T-cell (primary cell): ENCODE measurements at places on chromosomes 3 and 15.
A peak's percentile ranks its signal among the peaks of the same experiment; 100 is the strongest.

DNA sequence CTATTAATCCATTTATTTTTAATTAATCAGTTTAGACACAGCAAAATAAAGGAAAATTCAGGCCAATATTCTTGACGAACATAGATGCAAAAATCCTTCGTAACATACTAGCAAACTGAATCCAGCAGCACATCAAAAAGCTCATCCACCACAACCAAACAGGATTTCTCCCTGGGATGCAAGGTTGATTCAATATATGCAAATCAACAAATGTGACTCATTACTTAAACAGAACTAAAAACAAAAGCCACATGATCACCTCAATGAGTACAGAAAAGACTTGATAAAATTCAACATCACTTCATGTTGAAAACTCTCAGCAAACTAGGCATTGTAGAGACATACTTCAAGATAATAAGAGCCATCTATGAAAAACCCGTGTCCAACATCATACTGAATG is 364.1 kb upstream of the THBS1 start:
- no peak for DNase-seq

DNA sequence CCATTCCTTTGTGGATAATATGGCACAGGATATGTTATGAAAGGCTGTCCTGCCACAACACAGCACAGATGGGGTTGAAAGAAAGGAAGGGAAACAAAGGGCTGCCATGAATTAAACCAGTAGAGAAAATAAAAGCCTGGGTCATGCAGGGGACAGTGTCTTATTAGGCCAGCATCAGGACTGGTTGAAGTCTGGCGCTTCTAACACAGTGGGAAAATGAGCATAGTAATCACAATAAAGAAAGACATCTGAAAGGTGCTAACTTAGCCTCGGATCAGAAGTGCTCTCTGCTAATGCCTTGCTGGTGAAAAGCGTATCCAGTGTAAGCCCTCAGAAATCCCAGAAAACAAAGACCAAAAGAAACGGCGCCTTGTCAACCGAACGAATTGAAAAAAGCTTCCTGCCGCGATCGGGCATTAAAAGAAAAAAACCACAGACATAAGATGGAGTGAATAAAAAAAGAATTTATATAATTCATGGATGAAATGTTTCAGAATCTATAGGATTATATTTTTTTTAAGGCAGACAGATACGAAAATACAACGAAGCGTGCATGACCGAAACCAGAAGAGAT is 566 bp upstream of the MKRN3 start:
- DNase-seq = no peak

DNA sequence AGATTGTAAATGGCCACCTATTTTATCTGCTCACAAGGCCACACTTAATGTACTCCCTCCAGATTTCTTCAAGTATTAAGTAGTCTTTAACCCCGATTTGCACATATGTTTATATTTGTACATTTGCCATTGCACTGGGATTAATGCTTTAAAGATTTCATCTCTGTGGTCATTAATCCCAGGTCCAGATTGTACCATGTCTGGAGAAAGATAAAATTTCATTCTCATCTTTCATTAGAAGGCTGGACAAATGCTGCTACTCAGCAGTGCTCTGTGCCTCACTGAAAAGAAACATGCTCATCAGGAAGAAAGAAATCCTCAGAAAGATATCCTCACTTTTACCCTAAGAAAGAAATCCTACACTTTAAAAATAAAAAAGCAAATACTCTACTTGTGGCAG is 62.5 kb upstream of the LRRC3B start:
- DNase-seq = no peak

DNA sequence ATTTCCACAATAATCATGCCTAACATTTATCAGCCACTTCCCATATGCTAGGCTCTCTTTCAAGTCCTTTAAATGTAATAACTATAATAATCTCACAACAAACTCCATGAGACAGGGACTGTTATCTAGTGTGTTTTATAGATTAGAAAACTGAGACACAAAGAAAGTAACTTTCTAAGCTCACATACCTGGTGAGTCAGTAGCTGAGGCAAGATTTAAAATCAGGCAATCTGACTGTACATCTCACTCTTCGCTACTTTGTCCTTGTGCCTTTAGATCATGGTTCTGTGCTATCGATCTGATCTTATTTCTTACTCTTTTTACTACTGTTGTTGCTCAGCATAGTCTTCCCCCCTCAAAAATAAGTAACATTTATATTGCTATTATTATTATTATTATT is 295.5 kb downstream of the LPP start:
- no peak for DNase-seq

GRCh38 chr15:101372149-101372577 is 77.1 kb upstream of the SNRPA1 start:
- DNase-seq = no peak

DNA sequence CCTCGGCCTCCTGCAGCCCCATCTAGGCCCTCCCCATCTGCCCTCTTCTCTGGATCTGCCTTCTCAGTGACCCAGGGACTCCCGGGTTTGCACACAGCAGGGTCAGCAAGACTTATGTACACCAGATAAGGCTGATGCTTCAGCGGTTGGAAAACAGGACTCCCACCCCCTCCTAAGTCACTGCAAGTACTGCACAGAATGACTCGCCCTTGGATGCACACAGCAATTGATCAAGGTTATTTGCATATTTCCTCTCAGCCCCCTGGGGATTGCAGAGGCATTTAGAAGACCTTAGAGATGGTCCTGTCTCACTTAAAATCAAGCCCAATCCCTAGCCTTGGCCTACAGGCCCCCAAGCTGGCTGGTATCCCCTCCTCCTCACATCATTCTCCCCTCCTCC is 8.9 kb downstream of the ACAN start:
- DNase-seq = no peak

DNA sequence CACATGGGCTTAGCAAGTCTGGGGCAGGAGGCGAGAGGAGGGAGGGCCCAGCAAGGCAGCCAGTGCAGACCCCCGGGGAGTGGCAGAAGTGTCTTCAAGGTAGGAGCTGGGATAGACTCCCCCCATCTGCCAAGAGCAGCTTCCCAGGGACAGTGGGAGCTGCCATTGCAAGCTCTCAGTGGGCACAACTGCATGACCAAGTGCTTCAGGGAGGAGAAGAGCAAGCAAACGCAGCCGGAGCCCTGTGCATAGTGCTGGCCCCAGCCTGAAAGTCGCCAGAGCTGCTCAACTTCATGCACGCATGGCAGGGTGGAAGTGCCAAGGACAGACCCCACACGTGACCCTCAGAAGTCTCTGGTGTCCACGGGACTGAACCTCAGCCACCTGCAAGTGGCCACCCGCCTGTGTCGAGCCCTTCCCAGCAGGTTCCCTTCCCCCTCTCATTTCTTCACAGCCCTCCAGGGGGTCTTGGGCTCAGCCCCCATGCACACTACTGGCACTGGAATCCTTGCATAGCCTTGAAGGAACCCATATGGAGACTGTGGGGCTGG is 89.4 kb downstream of the PLXNA1 start:
- no peak for DNase-seq

DNA sequence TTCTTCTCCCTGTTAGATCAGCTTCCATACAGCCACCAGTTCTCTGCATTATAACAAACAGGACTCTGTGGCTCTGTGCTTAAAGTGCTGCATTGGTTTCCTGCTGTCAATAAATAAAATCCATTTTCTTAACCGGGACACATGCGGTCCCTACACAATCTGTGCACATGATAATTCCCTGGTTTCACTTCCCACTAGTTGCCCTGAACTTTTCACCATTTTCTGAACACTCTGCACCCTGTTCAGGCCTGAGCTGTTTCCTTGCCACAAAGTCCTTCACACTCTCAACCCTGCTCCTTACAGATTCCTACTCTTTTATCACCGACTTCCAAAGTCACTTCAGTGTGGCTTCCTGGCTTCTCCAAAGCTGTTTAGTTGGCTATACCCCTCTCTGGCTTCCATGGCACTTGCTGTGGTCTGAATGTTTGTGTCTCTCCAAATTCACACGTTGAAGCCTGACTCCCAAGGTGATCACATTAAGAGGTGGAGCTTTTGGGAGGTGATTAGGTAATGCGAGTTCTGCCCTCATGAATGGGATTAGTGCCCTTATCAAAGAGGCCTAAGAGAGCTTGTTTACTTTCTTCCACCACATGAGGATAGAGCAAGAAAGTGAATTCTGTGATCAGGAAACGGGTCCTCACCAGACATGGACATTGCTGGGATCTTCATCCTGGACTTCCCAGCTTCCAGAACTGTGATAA is 233.4 kb downstream of the CHST2 start:
- no peak for DNase-seq

DNA sequence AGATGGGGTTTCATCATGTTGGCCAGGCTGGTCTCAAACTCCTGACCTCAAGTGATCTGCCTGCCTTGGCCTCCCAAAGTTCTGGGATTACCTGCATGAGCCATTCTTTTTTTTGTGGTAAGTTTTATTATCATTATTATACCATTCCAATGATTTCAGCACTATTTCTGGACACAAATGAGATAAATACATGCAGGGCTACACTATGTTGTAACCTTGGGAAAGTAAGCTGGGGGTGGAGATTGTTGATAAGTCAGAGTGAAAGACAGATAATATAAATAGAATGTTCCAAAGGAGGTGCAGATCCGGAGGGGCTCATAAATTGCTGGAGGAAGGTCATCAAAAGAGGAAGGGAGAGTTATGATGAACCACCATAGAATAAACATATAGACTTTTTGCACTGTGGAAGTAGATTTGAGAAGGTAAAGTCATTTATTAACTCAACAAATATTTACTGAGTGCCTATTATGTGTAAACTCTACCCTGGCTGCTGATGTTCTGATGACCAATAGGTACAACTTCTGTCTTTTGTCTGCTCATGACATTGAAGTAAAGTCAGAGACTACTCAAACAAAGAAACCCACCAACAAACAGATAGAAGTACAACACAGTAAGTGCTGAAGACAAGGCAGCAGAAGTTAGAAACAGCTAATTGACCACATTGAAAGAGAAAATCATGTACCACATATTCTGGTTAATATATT is 478.9 kb upstream of the GOLIM4 start:
- no peak for DNase-seq

GRCh38 chr15:94079459-94079858 is 151.9 kb upstream of the MCTP2 start:
- DNase-seq = no peak

- DNase-seq = no peak
These were observed 8.1 kb downstream of the ABTB1 start for GRCh38 chr3:127680798-127681221.

DNA sequence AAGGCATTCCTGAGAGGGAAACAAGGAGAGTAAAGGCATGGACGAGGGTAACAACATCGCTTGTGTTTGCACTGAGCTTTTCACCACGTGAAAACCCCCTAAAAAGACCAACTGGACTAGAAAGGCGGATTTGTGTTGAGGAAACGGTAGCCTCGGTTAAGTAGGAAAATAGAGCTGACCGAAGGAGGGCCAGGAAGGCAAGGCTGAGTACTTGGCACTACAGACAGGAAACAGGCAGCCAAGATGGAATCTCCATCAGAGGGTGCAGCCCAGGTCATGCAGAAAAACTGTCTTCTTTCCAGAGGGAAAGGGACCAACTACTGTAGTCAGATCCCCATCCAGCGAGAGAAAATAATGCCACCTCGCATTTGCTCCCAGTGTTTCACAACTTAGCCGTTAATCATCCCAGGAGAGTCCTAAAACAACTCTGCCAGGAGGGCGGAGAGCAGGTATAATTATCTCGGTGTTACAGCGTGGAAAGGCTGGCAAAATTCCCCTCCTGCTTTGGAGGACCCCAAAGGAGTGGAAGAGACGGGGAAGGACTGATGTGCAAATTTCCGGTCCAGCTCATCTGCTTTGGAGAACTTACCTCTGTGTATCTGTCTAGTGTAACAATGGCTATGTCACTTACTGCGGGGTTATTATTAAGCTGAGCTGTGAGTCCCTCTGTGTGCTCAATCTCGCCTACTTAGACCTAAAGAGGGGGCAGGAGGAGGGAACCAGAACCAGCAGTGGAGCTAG is 77.2 kb downstream of the MYO1E start:
- DNase-seq = no peak

DNA sequence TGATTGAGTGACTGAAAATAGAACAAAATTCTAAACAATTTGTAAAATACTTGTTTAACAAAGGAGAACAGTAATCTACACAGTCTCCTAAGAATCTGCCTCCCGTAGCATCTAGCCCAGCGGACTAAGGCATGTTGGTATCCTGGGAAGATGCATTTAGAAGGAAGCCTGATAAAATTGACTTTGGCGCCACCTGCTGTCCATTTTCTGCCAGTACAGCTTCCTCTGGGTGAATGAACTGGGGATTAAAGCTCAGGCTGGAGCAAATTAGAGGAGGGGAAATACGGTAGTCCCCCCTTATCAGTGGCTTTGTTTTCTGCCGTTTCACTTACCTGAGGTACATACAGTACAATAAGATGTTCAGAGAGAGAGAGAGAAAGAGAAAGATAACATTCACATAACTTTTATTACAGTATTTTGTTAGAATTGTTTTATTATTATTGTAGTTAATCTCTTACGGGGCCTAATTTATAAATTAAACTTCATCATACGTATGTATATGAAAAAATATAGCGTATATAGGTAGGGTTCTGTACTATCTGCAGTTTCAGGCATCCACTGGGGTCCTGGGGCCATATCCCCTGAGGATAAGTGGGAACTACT is 191.6 kb downstream of the GAP43 start:
- DNase-seq = peak; percentile 65

GRCh38 chr3:179536256-179536655 is 26.5 kb upstream of the ACTL6A start:
- no peak for DNase-seq

DNA sequence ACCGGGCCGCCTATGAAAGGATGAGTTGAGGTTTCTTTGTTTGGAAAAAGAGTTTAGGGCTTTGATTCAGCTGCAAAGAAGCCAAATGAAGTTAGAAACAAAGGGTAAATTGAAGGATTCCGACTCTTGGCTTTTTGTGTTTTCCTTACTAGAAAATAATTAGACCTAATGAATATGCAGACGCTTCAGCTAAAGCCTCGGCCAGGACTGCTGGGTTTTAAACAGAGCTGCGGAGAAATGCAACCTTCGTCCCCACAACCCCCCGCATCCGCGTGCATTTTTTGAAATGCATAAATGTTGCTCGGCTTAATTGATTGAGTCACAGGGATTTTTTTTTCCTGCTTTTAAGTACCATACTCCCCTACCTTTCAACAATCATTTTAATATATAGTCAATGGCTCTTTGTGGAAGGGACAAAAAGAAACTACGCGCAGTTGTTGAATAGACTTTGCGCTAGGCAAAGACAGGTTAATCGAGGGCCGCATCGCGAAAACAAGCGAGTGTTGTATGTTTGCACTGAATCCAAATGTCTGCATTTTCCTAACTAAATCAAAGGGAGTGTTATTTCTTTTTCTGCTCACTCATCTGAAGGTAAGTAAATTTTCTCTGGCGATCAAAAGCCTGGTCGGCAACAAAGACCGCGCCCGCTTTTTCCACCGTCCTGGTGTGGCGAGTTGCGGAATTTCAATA is 1.3 kb upstream of the ZIC4 start:
- no peak for DNase-seq

DNA sequence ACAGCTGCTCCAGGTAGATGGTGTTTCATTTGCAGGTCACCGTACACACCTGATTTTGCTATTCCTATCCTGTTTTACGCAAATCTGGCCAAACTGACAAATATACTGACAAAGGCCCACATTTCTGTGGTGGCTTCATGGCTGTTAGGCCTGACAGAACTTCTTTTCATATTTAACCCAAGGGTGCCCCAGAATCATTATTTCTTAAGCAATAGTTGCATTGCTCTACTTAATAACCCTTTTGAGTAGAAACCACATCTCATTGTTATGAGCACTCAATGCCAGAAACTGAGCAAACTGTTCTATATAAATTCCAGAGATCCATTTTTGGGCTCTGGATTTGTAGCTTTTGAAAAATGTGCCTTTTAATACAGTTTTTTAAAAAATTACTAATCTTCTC is 19.4 kb downstream of the ASTE1 start:
- no peak for DNase-seq
